ENCODE measurements at places on chromosomes 13 and 19. TPM values are rescaled to one million over a fixed set of nuclear protein-coding genes. Genes with fewer than 3 reads are reported as not detected.

- no peaks in the 10 kb centered on the region for H3K4me1 ChIP-seq
- H3K4me3 ChIP-seq, result no peak overlapping the region
- DNase-seq, result no peak
- H3K27ac ChIP-seq, result no peak overlapping the region
- no peaks in the 10 kb centered on the region for H3K27me3 ChIP-seq
These were observed 248.1 kb downstream of the ITGBL1 start for GRCh38 chr13:101700598-101700997.

DNA sequence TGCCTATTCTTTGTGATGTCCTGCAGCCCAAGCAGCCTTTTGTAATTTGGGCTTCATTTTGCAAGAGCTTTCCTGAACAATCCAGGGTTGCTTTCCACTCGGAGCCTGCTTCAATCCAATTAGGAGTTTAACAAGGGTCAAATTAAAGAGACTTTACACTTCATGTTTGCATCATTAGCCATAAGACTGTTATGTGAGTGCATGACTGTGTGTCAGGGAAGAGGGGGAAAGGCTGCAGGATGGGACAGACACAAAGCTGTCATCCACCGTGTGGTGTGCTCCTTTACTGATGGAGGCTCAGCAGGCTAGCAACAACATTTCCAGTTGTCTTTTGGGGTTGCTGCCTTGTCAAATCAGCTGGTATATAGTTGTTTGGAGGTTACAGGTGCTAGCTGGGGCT, 23.7 kb upstream of the MAB21L1 start:
- H3K36me3 ChIP-seq, result no peaks in the 10 kb centered on the region
- no peak overlapping the region for H3K4me3 ChIP-seq
- DNase-seq, result no peak
- H3K27me3 ChIP-seq, result no peaks in the 10 kb centered on the region
- no peaks in the 10 kb centered on the region for H3K4me1 ChIP-seq
- H3K27ac ChIP-seq, result no peak overlapping the region

GRCh38 chr19:47239610-47240296, 8.8 kb upstream of the BBC3 start:
- H3K4me3 ChIP-seq, result peak overlapping the region; percentile 16
- no peak overlapping the region for H3K27ac ChIP-seq
- H3K36me3 ChIP-seq, result no peaks in the 10 kb centered on the region
- H3K27me3 ChIP-seq, result no peaks in the 10 kb centered on the region
- H3K4me1 ChIP-seq, result peaks cover 6% of the 10 kb centered on the region

The SPRY2 gene
- 4.8 TPM for polyA plus RNA-seq

The RASIP1 gene
- polyA plus RNA-seq, result 1.8 TPM

The B3GNT3 gene
- polyA plus RNA-seq, result 2.1 TPM

The C13orf42 gene
- polyA plus RNA-seq, result not detected

- H3K27me3 ChIP-seq, result no peaks in the 10 kb centered on the region
- no peak overlapping the region for H3K27ac ChIP-seq
- no peak for DNase-seq
- no peak overlapping the region for H3K4me3 ChIP-seq
- no peaks in the 10 kb centered on the region for H3K36me3 ChIP-seq
These were observed 117.9 kb downstream of the ITGBL1 start for GRCh38 chr13:101570410-101570809.

DNA sequence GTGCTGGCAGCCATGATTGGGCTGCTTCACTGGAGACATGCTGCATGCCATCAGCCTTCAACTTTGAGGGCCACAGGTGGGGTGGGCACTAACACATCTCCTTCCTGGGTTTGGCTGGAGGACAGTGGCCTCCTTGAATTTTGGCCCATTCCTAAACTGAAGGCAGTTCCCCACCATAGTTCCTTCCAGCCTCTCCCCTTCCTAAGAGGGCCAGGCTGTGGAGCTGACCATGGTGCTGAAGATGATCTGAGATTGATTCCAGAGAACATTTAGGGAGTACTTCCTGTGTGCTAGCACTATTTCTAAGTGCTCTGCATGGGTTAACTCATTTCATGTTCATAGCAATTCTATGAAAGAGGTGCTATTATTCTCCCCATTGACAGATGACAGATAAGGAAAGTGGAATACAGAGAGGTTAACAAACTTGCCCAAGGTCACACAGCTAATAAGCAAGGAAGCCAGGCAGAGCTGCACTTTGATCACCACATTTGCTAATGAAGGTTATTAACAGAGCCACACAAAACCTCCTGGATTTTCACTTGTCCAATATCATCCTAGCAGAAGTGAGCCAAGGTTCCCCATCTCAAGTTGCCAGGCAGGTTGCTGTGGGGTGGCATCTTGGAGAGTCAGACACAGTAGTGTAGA, 175.3 kb downstream of the ZIC5 start:
- H3K27me3 ChIP-seq, result no peaks in the 10 kb centered on the region
- no peak for DNase-seq
- no peaks in the 10 kb centered on the region for H3K36me3 ChIP-seq
- H3K4me3 ChIP-seq, result no peak overlapping the region
- no peaks in the 10 kb centered on the region for H3K4me1 ChIP-seq

Measured in liver (tissue), 10 donors.